AML-193 (cell line): ENCODE measurements at places on chromosomes 12 and 14.

- no peak for DNase-seq
Observed at GRCh38 chr12:23550753-23551152, 398.7 kb downstream of the SOX5 start.

GRCh38 chr12:39990122-39991101, 115.5 kb downstream of the SLC2A13 start:
- peak; percentile 40 for DNase-seq

DNA sequence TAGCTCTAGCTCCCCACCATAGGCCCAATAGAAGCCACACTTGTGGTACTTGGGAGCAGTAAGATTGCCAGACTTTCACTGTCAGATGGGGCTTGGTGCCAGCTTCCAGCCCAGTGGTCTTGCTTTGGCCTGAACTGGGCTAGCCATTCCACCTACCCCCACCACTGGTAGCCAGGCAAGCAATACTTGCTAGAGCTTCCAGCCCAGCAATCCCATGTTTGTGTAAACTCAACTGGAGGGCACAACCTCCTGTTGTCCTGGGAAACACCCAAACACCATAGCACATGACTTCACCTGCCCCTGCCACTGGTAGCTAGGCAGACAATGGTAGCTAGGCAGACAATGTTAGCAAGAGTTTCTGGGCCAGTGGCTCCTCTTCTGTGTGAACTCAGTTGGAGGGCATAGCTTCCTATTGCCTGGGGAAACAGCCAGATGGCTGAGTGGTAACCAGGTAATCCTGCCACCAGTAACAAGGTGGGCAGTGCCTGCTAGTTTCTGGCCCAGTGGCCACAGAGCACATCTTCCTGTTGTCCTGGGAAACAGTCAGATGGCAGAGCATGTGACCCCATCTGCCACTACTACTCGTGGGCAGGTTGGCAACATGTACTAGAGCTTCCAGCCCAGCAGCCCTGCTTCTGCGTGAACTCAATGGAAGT, 5.6 kb upstream of the OR6C76 start:
- no peak for DNase-seq

- DNase-seq: no peak
Observed at GRCh38 chr12:72304751-72305150, 32.6 kb downstream of the TRHDE start.

GRCh38 chr12:91883811-91884210, 261.8 kb downstream of the BTG1 start:
- no peak for DNase-seq

- DNase-seq: no peak
Observed at GRCh38 chr14:90743425-90743824, 72.8 kb downstream of the TTC7B start.

DNA sequence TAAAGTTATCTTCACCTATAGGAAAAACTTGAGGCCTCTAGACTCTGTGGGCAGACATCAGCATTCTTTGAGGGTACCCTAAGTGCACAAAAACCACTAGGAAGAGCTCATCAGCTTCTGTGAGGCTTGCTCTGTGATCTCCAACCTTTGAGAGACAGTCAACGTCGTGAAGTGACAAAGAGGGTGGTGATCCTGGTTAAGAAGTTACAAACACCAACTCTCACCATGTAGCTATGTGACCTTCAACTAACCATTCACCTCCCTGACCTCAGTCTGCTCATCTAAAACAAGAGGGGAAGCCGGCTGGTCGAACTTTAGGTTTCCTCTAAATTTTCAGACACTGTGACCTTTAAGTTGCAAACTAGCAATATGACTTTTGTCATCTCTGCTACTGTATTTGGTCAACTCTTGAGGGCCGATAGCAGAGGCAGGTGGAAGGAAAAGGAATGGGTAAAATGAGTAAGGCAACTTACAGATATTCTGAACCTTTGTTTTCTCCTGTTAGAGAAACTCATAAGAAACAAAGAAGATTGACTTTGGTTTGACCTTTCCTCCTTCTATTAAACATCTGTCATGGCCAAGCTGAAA, 103.2 kb upstream of the PARP11 start:
- DNase-seq: no peak

DNA sequence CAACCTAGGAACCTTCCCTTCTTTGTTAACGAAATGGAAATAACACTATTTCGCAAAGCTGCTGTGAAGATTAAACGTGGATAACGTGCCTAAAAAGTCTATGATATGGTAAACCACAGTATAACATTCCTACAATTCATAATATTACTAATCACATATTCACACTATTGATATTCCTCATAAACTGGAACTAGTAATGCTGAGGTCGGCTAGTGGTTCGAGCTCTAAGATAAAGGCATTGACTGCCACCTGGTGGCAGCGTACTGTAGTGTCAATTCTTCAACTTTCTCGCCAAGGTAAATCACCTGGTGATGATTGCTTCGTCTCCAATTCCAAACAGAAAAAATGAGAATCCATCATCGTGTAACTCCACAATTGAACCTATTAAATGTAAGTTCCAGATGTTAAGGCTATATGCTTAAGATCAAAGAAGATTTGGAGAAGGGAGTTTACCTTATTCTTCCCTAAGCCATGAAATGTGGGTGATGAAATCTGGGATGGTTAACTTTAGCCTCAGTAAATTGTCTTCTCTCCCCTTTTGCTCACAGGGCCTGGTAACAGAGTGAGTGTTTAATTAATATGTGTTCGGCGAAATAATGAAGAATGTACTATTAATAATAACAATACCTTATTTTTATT, 197.5 kb upstream of the TMEM132C start:
- DNase-seq: peak; percentile 0

DNA sequence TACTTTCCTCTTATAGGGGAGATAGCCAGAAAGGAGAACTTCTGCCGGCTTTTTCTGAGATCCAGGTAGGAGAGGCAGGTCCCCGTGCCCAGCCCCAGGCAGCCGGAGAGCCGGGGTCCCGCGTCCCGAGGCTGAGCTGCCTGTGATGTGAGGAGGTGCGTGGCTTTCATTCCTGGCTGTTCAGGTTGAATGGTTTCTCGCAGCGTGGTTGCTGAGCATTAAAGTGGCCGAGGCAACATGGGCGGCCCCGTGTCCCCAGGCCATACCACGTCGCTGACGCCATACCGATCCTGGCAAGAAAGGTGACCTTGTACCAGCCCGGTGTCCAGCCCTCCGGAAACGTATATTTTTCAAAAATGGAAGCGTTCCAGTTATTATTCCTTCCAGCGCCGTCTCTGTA, 116.7 kb upstream of the MYL2 start:
- DNase-seq: no peak

DNA sequence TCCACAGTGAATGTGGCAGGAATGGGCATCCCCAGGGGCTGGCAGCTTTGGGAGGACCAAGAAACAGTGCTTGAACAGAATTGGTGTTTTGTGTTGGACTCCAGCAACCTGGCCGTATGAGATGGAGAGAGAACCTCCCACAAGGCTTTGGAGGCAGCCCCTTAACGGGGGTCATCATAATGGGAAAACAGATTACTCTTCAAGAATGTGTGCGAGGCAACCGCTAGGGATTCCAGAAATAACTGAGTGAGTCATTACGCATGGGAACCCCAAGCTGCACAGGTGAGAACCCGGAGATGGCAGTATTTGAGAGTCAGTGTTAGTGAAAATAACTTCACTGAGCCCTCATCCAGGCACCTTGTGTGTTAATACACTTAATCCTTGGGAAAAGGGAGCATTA, 567.8 kb upstream of the TBX3 start:
- no peak for DNase-seq

GRCh38 chr14:89813617-89814031, 140.9 kb downstream of the EFCAB11 start:
- DNase-seq: no peak

DNA sequence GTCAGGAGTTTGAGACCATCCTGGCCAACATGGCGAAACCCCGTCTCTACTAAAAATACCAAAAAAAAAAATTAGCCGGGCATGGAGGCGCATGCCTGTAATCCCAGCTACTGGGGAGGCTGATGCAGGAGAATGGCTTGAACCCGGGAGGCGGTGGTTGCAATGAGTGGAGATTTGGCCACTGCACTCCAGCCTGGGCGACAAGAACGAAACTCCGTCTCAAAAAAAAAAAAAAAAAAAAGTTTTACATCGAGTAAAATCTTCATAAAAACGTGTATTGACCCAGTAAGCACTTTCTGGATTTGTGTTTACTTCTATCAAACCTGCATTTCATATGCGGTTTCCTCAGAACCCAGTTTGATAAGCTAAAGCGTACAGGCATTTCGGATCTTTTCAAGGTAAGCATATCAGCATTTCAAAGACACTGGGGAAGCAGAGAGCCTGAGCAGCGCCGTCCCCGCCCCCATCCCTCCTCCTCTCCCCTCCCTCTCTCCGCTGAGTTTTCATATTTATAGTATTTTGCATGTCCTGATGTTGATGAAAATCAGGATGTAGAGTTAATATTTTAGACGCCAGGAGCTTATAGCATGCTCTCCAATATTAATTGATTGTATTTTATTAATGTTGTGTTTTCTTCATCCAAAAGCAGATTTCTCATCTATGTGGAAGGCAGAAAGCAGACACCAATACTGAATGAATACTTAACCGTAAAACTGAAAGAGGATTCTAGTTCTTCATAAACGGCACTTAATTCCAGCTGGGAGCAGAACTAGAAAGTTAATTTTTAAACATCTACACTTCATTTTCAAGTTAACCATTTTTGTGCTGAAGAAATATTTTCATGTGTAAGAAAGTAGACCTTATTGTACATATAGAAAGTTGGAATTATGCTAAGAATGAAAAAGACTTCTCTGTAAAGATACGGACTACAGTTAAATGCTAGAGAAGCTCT, 9.2 kb upstream of the HIP1R start:
- DNase-seq: no peak

GRCh38 chr14:79564371-79564770, 646.9 kb downstream of the DIO2 start:
- no peak for DNase-seq

DNA sequence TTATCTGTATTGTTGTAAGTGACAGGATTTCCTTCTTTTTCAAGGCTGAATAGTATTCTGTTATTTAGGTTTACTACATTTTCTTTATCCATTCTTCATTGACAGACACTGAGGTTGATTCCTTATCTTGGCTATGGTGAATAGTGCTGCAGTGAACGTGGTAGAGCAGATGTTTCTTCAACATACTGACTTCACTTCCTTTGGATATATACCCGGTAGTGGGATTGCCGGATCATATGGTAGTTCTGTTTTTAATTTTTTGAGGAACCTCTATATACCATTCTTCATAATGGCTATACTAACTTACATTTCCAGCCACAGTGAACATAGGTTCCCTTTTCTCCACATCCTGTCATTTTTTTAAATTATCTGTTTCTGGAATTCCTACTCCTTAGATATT, 21.8 kb downstream of the DERA start:
- DNase-seq: no peak

DNA sequence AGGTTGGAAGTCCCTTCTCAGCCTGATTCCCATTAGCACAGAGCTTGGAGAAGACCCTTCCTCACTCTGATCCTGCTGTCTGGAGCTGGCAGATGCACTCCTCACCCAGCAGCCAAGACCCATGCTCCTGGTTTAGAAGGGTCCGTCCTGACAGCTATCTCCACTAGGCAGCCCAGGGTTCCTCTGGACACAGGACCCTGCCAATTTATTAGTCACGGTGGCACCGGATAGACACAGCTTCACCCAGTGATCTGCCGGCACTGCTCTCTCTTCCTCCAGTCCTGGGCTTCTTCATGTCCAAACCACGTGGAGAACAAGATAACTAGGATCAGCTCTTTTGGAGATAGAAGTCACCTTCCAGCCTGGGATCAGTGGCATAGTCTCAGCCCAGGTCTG, 26.2 kb upstream of the TCL1B start:
- DNase-seq: no peak

- DNase-seq: no peak
Observed at GRCh38 chr12:82723891-82724290, 37.2 kb downstream of the TMTC2 start.

DNA sequence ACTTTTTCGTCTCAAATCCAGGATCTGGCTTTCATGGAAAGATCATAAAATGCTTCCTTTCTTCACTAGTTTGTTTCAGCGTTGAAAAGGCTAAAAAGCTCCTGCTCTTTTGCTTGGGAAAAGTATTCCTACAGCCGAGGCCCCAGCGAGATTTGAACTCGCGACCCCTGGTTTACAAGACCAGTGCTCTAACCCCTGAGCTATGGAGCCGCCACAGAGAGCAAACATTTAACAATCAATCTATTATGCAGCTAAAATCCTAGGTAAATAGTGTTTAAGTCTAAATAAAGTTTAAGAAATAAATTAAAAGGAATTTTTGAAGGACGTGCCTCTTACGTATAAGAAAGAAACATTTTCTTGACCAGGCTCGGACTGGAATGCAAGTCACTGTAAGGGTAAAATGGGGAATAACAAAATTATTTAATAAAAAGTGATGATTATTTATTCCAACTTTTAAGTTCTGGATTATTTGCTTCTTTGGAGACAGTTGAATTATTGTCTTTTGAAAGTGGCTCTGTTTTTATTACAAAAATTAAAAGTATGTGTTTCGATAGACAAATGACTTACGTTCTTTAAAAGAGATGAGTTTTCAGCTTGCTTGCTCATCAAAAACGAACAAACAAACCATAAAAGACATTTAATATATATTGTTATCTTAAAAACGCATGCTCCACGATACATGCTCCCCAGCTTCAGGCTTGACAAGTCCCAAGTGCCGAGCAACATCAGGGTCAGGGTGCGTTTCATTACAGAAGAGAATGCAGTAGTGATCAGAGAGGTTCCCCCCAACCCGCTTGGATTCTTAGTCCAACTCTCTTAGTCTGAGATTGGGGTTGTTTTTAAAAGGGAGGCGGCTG, 10.2 kb downstream of the OR6S1 start:
- no peak for DNase-seq

DNA sequence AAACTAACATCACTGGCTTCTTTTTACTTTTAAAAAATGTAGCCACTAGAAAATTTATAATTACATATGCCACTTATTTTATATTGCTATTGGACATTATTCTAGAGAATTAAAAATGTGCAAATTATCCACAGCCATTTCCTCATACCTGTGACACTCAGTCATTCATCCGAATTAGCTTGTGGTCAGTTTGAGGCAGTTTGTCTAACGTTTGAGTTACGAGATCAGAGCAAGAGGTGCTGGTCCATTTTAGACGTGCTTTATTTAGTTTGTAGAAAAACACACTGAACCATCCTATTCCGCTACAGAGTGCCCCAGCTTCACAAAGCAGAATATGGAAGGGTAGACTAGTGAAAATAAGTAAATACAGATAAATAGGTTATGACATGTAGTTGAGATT, 513.0 kb downstream of the NRXN3 start:
- no peak for DNase-seq

- no peak for DNase-seq
Observed at GRCh38 chr14:61388173-61388975, 67.0 kb downstream of the PRKCH start.

- no peak for DNase-seq
Observed at GRCh38 chr14:65827520-65827919, 415.0 kb downstream of the FUT8 start.

- no peak for DNase-seq
Observed at GRCh38 chr12:66823857-66824570, 145.1 kb upstream of the GRIP1 start.

DNA sequence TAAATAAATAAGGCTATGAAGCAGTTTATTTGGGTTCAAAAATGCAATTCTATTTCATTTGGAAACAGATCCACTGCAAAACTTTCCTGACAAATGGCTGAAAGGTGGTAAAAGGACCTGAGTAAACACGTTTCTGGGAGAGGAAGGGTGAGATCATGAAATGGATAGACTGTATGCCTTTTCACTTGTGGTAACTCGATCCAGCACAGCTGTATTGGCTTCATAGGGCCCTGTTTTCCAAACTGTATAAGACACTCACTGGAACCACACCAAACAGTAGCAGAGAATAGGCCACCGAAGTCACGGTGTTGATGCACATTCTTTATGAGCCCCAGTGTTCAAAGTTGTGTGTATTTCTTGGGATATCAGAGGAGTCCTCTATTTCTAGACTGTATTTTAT, 325.2 kb upstream of the DIO2 start:
- DNase-seq: no peak
